ENCODE measurements at places on chromosomes 4 and X.

- DNase-seq = no peak
These were observed 4.3 kb downstream of the PSAPL1 start for GRCh38 chr4:7430368-7430964.

GRCh38 chr4:37197899-37198298 is 46.6 kb upstream of the NWD2 start:
- no peak for DNase-seq

- no peak for DNase-seq
These were observed 203.2 kb downstream of the PTTG2 start for GRCh38 chr4:38163216-38164006.

- DNase-seq = no peak
These were observed 71.6 kb upstream of the TEX13D start for GRCh38 chrX:124260845-124261244.

- DNase-seq = no peak
These were observed 145.5 kb upstream of the MAMLD1 start for GRCh38 chrX:150217609-150218008.

GRCh38 chrX:8815460-8816065 is 14.4 kb upstream of the FAM9A start:
- DNase-seq = no peak
